ENCODE measurements at places on chromosomes 1 and 21.

GRCh38 chr1:41726899-41727748 lies 191.6 kb downstream of the HIVEP3 start:
- DNase-seq: no peak

DNA sequence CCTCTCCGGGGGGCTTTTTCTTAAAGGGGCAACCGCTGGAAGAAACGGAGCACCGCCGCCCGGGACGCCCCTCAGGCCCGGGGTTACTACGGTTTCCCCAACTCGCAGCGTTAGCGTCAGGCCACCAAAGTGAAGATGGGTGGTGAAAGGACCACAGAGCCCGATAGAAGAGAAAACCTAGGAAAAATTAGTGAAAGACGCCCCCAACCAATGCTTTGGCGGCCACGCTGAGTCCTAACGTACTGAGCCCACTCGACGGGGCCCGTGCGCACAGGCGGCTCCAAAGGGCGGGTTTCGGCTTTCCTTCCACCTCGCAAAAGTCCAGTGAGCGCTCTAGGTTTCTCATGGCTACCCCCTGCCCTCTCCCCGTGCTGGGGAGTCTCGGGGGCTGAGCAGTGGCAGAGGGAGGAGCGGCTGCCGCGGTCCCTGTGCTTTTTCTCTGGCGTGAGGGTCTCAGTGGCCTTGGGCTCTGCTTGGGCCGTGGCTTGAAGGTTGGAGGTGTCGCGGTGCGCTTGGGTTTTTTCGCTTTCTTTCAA lies 12.2 kb upstream of the SPEN start:
- DNase-seq: peak; percentile 30

- DNase-seq: no peak
Measured at GRCh38 chr1:87717157-87717670, 388.5 kb downstream of the LMO4 start.

DNA sequence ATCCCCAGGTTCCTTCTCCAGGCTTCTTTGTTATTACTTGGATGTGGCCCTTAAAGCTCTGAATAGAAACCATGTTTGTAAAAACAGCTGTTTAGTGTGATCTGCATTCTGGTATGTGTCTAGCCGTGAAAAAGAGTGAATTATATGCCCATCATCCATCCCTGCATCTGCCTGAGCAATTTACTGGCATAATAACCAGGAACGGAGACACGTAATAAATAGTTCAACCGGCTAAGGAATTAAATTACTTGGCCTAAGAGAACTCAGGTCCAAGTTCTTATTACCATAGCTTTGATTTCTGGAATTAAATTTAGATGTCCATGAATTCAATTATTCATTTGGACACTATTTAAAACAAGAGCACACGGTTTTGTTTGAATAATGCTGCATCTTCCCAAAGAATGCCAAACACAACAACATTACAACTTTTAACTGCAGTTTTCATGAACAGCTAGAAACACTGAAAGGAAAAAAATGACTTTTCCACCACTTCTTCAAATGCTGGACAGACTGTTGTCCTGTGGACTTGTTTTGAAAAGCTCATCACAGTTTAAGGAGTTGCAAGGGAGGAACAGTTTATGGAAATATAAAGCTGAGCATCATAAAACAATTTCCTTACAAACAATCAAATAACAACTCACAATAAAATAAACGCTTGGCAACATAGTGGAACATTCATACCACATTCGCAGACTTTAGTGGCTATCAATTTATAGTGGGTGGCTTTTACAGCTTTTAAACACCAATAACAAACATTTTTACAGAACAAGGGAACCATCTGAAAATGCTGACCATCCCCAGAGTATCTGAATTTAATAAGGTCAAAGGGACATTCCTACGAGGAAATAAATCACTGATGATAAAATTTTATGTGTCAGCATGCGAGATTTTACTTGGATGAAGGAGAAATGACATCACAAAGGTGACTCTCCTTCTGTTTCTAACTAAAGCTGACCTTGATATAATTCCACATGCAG lies 144.7 kb downstream of the APP start:
- no peak for DNase-seq

DNA sequence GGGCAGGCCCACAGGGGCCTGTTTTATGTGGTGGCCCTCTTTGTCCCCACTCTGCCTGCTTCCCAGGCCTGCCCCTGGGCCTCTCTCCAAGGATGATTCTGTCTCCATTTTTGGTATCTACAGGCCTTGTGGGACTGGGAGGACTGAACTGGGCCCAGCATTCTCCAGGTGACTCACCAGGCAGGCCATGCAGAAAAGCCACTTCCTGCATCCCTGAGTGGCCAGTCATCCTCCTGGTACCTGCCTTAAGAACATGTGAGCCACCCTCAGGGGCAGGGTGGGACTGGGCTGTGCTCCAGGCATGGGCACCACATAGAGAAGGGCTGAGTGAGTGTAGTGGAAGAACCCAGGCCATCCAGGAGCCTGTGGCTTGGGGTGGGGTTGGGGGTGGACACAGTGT lies 20.0 kb upstream of the BCAR3 start:
- DNase-seq: peak; percentile 100

GRCh38 chr1:82778612-82779011 lies 977.9 kb downstream of the ADGRL2 start:
- DNase-seq: peak; percentile 43

DNA sequence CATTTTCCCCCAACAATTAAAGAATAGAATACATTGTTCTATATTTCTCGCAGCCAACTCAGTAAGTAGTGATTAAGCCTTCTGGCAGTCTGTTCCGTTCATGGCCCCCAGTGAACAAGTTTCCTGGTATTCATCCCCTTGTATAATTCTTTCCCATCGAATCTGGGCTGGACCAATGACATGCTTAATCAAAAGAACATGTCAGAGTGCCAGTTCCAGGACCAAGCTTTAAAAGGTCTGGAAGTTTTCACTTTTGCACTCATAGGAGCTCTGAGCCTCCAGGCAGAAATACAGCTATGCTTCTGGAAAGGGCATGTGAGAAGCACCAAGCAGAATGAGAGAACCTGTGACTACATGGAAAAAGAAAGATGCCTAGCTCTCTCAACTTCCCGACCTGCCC lies 22.5 kb upstream of the DPYD start:
- DNase-seq: peak; percentile 30

DNA sequence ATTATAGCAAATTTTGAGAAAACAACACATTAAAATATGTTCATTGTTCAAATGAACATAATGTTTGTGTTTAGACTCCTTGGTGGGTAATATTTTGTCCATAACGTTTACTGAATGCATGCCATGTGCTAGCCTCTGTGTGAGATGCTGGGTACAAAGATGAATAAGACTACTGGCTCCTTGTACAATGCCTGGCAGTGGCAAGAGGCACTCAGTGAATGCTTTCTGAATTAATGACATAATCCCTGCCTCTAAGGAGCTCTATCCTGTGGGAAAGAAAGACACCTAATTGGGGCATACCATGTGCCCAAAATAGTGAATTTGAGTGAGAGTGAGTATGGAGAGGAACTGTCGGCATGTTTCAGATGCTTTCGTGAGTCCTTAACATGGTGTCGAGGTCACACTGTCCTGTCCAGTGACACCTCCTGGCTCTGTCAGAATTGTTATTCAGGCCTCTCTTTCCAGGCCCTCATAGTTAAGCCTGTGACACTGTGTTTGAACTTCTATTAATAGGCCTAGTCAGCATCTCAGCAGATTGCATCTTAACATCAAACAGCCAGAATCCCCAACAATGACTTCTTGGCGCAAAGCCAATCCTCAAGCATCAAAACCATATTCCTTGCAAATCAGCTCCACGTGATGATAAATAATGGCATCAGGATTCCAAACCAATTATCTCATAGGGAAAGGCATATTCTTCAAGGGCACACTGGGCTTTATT lies 32.8 kb upstream of the S1PR1 start:
- peak; percentile 21 for DNase-seq

DNA sequence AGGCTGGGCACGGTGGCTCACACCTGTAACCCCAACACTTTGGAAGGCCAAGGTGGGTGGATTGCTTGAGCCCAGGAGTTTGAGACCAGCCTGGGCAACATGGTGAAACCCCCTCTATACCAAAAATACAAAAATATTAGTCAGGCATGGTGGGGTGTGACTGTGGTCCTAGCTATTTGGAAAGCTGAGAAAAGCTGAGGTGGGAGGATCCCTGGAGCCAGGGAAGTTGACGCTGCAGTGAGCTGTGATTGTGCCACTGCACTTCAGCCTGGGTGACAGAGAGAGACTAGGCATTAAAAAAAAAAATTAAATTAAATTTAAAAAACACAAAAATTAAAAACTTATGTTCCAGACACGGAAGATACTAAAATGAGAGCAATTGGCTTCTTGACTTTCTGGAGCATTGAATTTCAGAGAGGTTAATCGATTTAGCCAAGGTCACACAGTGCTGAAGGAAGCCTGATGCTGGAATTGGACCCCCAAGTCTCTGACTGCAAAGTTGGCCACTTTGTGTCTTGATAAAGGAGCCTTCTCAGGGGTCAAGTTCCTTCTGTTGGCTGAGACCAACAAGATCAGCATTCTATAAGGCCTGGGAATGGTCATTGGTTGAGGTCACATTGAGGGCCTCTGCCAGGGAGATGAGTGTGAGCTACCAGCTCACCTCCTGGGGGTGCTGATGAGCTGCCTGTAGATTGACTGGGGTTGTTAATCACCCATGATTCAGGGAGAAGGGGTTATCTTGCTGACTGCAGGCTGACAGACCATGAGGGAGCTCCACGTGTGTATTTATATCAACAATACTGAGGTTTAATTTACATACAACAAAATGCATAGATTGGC lies 54.3 kb downstream of the RPS6KA1 start:
- peak; percentile 37 for DNase-seq

- no peak for DNase-seq
Measured at GRCh38 chr1:229109320-229109761, 161.6 kb upstream of the RAB4A start.

GRCh38 chr1:119712342-119713038 lies 756 bp downstream of the PHGDH start:
- DNase-seq: peak; percentile 80

DNA sequence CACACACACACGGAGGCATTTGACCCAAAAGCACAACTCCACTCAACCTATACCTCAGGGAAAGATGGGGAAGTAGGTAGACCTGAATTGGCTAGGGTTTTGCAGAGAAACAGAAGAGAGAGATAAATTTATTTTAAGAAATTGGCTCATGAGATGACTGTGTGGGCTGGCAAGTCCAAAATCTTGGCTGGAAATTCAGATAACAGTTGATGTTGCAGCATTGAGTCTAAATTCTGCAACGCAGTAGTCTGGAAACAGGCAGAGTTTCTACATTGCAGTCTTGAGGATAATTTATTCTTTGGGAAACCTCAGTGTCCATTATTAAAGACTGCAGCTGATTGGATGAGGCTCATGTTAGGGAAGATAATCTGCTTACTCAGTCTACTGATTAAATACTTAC lies 4.3 kb upstream of the LCE2B start:
- no peak for DNase-seq

- no peak for DNase-seq
Measured at GRCh38 chr1:93686504-93687250, 5.0 kb upstream of the BCAR3 start.

GRCh38 chr1:244241438-244241837 lies 190.4 kb downstream of the ZBTB18 start:
- no peak for DNase-seq

- no peak for DNase-seq
Measured at GRCh38 chr1:165371588-165372225, 15.2 kb upstream of the LMX1A start.

DNA sequence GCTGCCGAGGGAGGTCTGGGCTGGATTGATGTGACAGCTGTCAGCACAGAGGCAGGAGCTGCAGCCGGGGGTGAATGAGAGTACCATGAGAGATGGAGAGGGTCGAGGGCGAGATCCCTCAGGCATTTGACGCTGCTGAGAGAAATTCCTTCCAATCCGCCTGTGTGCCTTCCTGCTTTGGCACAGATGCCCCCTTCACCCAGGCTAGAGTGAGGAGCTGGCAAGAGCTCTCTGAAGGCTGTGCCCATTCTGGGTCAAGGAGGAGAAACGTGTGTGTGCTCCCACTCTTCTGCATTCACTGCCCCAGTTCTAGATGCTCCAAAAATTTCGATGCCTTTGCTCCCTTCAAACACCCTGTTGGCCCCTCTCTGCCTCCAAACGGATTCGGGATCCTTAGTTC lies 4.8 kb downstream of the ARTN start:
- no peak for DNase-seq

DNA sequence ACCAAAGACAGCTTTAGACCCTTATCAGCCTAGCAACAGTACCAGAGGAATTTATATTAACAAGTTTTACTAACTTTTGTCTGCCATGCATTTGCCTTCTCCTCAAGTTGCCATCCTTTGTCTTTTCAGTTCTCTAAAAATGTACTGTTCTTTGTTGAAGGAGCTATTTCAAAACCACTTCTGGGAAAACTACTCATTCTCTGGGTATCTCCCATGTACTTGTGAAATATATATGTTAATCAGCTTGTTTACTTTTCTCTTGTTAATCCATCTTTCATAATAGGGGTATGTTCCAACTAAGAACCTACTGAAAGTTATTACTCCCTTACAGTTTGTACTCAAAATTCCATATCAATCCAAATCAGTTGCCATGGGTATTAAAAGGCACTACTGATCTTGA lies 16.3 kb downstream of the DPYD start:
- peak; percentile 79 for DNase-seq

DNA sequence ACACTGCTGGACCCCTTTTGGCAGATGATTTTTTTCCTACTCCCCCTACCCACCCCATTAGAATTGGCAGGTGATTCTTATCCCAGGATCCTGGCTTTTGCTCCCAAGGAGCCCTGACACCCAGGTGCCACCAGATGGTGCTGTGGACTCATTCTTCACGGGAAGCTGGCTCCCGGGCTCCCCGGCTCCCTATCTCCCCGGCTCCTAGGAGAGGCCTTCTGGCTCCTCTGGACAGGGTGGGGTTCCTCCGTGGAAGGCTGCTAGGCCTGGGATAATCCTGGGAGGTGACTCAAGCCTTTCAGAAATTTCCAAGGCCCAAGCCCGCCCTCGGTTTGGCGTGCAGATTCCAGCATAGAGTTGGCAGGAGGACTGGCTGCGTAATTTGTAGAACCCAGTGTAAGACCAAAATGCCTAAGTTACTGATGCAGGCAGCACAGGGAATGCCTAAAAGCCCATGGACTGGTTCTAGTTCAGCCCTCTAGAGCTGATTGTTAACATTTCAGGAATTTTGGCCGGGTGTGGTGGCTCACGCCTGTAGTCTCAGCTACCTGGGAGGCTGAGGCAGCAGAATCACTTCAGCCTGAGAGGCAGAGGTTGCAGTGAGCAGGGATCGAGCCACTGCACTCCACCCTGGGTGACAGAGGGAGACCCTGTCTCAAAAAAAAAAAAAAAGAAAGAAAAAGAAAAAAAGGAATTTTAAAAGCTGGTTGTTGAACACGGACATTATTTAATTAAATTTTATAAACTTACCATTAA lies 6.8 kb upstream of the BSDC1 start:
- peak; percentile 83 for DNase-seq

Data from epithelial cell of esophagus (primary cell).